ENCODE measurements at places on chromosomes 2 and 18.

GRCh38 chr2:203341741-203342310, 13.6 kb downstream of the ABI2 start:
- H3K27me3 ChIP-seq, result no peaks in the 10 kb centered on the region
- H3K4me3 ChIP-seq, result no peak overlapping the region
- H3K4me1 ChIP-seq, result peaks cover 21% of the 10 kb centered on the region

DNA sequence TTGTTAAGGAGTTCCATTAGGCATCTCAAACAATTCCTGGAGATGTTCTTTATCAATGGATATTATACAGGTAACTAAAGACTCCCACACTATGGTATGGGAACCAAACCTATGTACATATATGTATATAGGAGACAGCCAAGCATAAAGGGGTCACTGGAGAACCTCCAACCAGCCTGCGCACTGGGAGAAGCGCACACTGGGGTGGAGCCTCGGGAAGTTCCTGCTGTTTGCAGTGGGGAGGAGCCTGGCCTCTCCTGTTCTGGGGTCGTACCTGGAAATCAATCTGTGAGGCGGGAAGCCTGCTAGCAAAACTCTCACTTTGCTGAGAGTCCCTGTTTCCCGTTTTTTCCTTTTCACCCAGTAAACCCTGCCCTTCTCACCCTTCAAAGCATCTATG, 83.1 kb upstream of the CREB1 start:
- no peaks in the 10 kb centered on the region for H3K36me3 ChIP-seq
- H3K4me1 ChIP-seq, result peaks cover 13% of the 10 kb centered on the region
- no peaks in the 10 kb centered on the region for H3K27me3 ChIP-seq
- no peak overlapping the region for H3K27ac ChIP-seq
- no peak overlapping the region for H3K4me3 ChIP-seq

DNA sequence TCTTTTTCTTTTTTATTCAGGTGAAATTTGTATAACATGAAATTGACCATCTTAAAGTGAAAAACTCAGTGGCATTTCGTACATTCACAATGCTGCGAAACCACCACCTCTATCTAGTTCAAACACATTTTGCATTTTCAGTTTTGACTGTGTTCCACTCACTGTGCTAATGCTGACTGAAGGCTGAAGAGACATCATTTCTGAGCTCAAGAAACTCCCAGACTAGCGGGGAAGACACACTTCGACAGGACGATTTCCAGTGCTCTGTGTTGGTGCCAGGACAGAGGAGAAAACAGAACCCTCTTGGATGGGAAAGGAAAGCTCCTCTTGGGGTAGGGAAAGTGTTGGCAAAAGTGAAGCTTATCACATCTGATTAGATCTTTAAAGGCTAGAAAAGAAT, 44.2 kb upstream of the CBLN2 start:
- no peaks in the 10 kb centered on the region for H3K4me1 ChIP-seq
- no peaks in the 10 kb centered on the region for H3K27me3 ChIP-seq
- no peak for DNase-seq
- no peaks in the 10 kb centered on the region for H3K36me3 ChIP-seq
- no peak overlapping the region for H3K27ac ChIP-seq

DNA sequence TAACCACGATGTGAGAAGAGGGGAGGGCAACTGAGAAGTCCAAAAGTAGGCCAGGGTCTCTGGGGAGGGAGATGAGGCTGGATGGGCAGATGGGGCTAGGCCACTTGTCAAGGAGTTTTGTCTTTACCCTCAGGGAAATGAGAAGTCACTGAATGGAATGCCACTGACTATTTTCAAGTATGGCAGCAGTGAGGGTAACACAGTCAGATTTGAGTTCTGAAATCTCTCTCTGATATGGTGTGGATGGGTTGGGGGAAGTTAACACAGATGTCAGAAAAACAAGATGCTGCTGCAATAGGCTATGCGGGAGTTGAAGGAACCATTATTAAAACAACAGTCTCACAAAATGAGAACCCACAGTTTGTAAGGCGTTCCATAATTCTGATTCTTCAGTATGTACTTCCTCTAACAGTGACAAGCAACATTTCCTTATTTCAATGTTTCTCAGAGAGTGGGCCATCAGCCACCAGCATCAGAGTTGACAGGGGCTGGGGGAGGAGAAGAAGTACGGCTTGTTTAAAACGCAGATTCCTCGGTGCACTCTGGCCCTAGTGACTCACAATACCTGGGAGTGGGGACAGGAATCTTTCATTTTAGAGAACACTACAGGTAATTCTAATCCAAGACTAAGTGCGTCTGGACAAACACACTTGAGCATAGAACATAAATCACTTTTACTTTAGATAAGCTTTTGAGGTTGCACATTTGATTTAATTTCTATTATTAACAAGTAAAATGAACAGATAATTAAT, 301.5 kb upstream of the LYPD1 start:
- H3K27me3 ChIP-seq, result no peaks in the 10 kb centered on the region
- DNase-seq, result no peak
- no peak overlapping the region for H3K4me3 ChIP-seq

GRCh38 chr2:27741673-27742072, 29.8 kb upstream of the MRPL33 start:
- no peak overlapping the region for H3K4me3 ChIP-seq
- no peaks in the 10 kb centered on the region for H3K36me3 ChIP-seq
